ENCODE measurements at places on chromosomes 5 and 9.

GRCh38 chr5:43573058-43573457 is 16.2 kb upstream of the PAIP1 start:
- no peak for DNase-seq

GRCh38 chr9:7243838-7244237 is 486.1 kb downstream of the KDM4C start:
- DNase-seq, result no peak

- DNase-seq, result no peak
Observed at GRCh38 chr5:103444333-103445038, 118.1 kb downstream of the NUDT12 start.

GRCh38 chr5:53194086-53194485 is 84.5 kb upstream of the MOCS2 start:
- DNase-seq, result no peak

DNA sequence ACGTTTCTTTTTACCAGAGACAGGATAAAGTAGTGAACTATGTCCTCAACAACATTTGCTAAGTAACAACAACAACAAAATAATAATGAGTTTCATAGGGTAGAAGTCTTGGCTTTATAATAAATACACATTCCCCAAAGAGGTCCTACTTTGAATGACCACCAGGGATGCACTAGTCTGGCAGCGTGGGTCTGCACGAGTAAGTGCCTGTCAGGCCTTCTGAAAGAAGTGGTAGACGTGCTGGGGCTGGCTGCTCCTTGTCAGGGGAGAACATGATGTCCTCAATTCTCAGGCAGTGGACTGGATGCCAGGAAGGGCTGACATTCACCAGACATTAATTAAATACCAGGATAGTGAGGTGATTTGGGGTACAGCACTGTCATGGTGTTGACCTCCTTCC is 331.1 kb downstream of the TMEM38B start:
- no peak for DNase-seq

- no peak for DNase-seq
Observed at GRCh38 chr9:20048985-20049384, 260.1 kb upstream of the SLC24A2 start.

DNA sequence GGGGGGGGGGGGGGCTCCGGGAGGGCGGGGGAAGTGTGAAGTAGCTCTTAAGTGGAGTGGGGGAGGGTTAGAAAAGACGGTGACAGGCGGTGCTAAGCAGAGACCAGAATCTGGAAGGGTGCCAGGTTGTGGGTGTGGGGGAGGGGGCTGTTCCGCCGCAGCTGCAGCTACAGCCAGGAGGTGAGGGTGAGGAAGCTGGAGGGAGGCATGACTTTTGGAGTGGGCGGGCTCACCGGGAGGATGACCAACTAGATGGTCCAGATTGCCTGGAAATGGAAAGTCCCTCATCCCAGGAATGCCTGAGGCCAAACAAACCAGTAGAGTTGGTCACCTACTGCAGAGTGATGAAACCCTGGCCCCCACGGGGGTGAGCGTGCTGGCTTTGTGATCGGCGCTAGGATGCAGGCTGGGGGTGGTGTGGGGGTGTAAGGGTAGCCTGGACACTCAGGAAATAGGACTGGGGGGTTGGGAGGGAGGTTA is 158.1 kb upstream of the SHB start:
- DNase-seq, result no peak

DNA sequence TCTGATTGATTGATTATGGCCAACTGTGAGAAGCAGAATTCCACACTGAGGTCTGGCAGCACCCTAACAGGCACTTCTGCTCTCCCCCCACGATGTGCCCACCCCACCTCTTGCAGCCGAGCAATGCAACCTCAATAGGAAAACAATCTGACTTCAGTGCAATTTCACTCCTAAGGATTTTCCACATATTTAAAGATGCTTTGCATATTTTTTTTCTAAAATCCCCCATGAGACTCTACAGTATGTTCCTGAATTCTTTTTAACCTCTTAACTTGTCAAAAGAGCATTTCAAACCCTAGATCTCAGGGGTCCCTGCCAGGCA is 243.1 kb downstream of the AUH start:
- no peak for DNase-seq

GRCh38 chr5:18142831-18143230 is 508.6 kb downstream of the TAF11L14 start:
- no peak for DNase-seq

GRCh38 chr5:79168031-79168430 is 56.4 kb downstream of the BHMT start:
- DNase-seq, result no peak

DNA sequence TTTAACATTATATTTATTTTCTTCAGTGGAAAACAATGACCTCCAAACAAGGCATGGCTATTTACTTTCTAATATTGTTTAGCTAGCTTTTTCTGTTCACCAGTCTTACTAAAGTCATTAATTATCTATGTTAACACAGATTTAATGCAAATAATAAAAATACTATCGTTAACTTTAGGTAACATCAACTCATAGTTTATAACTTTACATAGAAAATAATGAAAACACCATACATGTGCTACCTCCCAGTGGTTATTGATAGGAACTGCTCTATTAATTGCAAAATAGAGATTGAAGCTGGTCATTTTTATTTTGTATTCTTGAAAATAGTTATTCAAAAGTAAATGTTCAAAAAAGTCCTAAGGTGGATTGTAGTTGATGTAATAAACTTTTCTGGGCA is 78.3 kb upstream of the HCN1 start:
- DNase-seq, result no peak

GRCh38 chr9:37151812-37152211 is 31.4 kb downstream of the ZCCHC7 start:
- DNase-seq, result no peak

DNA sequence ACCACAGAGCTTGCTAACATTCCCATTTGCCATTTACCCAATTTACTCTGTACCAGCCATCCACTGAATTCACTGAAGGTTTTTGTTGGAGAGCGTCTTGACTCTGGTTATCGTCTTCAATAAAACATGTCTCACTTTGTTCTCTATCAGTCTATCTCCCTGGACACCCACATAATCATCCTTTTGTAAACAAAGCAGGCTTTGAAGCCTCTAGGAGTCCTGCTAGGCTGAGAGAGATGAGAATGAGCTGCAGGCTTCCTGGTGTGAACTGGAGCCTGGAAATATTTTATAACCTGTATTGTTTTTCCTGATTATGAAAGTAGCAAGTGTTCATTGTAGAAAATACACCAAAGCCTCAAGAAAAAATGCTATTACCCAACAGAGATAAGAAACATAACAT is 140.6 kb upstream of the ZNF366 start:
- no peak for DNase-seq

DNA sequence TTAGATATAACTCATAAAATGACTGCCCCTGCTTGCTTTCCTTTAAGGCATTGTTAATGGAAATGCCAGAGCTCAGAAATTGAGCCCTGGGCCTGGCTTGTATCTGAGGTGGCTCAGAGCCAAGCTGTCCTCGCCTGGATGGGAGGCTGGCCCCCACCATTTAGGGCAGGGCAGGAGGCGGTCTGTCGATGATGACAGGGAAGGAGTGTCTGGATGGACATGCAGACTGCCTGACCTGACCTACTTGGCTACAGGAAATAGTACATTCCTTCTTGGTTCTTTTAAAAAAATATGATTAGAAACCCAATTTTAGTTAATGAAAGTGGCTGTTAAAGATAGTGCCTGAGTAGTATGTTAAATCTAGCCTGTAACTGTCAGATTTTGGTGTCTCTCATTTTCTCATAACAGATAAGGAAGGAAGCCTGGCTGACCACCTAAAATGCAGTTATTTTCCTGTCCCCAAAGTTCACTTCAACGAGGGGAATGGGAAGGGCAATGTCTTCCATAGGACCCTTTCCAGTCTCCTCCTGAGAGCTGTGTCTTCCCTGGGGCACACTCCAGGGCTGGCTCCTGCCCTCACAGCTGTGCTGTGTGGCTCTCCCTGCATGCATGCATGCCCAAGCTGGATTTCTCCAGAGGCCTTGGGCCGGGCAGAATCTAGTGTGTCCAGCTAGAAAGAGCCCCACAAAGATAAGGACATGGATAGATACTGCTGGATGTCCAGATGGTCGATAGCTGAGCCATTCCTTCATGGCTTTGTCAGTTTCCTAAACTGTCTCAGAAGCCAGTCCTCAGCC is 42.3 kb downstream of the MACROH2A1 start:
- no peak for DNase-seq

DNA sequence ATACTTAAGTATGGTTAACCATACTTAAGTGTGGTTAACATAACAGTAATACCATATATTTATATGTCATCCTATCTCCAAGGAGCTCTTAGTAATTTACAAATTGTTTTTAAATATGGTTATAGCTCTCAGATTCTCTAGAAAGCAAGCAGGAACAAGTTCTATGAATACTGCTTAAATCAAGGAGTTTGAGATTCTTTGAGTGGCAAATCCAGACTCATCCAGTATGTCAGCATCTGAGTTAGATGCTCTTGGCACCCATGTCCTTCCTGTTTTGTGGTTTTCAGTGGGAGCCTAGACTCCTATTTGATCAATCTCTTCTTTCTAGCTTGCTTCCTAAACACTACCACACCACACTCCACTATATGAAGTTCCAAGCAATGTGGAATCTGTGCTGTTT is 114.7 kb upstream of the GDNF start:
- DNase-seq, result no peak

- no peak for DNase-seq
Observed at GRCh38 chr5:172664681-172665541, 23.8 kb downstream of the NEURL1B start.

- DNase-seq, result no peak
Observed at GRCh38 chr5:78280261-78280660, 14.2 kb downstream of the AP3B1 start.

- DNase-seq, result no peak
Observed at GRCh38 chr9:85530721-85531120, 211.0 kb downstream of the AGTPBP1 start.

- no peak for DNase-seq
Observed at GRCh38 chr9:124758691-124759090, 12.4 kb downstream of the NR6A1 start.

- DNase-seq, result no peak
Observed at GRCh38 chr5:72465601-72466563, 41.3 kb downstream of the ZNF366 start.

GRCh38 chr9:16825971-16826625 is 44.4 kb downstream of the BNC2 start:
- DNase-seq, result no peak

DNA sequence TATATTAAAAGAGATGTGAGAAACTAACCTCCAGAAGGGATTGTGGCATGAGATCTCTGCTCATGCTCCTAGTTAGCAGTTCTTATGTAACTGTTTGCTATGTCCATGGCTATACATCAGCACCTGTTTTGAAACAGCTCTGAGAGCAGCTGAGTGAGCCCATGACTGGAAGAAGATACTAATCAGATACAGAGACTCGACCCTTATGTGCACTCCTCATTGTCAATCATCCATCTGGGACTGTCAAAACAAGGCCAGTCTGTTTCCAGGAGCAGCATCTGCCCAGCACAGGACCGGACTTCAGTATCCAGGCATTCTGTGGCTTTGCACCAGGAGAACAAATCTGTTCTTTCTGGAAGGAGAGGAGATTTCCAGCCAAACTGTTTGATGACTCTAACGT is 77.7 kb downstream of the EFNA5 start:
- no peak for DNase-seq

- DNase-seq, result no peak
Observed at GRCh38 chr9:69122549-69123141, 51.4 kb upstream of the TJP2 start.

- DNase-seq, result no peak
Observed at GRCh38 chr5:33721491-33722200, 170.1 kb downstream of the ADAMTS12 start.

- no peak for DNase-seq
Observed at GRCh38 chr9:71937070-71937625, 25.7 kb downstream of the C9orf85 start.

DNA sequence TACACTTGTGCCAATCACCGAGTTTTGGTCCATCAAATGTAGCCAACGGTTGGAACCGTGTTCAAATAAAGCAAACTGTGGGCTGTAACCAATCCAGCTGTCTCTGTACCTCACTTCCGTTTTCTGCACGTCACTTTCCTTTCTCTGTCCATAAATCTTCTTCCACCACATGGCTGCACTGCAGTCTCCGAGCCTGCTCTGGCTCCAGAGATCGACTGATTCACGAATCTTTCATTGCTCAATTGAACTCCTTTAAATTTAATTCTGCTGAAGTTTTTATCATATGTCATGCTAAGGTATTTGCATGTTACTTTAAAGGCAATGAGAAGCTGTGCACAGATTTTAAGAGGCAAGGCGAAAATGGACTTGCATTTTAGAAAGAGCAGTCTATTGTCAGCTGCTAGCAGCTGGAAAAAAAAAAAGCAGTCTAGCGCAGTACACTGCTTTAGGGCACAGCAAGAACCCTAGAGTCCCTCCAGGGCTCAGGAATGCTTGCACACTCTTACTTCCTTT is 13.2 kb downstream of the TTC39B start:
- DNase-seq, result no peak

DNA sequence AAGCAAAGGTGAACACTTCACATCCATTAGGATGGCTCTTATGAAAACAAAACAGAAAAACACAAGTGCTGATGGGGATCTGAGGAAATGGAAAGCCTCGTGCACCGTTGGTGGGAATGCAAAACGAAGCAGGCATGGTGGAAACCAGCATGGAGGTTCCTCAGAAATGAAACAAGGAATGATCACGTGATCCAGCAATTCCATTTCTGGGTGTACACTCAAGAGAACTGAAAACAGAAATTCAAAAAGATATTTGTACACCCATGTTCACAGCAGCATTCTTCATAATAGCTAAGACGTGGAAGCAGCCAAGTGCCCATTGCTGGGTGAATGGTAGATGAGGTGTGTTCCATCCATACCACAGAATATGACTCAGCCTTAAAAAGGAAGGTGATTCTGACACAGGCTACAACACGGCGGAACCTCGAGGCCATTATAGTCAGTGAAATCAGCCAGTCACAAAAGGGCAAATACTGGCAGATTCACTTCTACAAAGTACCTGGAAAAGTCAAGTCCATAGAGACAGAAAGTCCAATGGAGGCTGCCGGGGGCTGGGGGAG is 87.2 kb upstream of the RAPGEF1 start:
- no peak for DNase-seq

DNA sequence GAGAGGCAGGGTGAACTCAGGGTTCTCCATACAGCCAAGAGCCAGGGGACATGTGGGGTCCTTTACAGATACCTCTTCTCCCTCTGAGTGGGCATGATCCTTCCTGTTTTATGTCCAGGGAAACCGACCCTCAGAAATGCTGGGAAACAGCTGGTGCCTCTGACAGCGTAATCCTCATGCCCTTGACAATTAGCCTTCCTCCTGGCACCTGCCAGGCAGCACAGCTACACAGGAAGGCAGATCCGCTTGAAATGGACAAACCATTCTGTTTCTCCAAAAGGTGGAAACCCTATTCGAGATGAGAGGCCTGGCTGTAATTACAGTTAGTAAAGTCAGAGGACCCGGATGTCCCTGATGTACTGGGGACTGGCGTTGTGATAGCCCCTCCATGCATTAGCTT is 7.2 kb downstream of the ERGIC1 start:
- no peak for DNase-seq
